ENCODE measurements at places on chromosomes 5 and 9.

GRCh38 chr9:131530546-131530919 is 530 bp downstream of the UCK1 start:
- peak; percentile 57 for DNase-seq

DNA sequence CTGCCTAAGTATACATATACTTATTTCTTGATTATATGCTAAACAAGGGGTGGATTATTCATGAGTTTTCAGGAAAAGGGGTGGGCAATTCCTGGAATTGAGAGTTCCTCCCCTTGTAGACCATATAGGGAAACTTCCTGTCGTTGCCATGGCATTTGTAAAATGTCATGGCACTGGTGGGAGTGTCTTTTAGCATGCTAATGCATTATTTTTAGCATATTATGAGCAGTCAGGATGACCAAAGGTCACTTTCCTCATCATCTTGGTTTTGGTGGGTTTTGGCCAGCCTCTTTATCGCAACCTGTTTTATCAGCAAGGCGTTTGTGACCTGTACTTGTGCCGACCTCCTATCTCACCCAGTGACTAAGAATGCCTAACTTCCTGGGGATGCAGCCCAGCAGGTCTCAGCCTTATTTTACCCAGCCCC is 80.9 kb downstream of the ALDH7A1 start:
- DNase-seq: no peak

- no peak for DNase-seq
Measured at GRCh38 chr5:40277161-40277906, 402.4 kb upstream of the PTGER4 start.

DNA sequence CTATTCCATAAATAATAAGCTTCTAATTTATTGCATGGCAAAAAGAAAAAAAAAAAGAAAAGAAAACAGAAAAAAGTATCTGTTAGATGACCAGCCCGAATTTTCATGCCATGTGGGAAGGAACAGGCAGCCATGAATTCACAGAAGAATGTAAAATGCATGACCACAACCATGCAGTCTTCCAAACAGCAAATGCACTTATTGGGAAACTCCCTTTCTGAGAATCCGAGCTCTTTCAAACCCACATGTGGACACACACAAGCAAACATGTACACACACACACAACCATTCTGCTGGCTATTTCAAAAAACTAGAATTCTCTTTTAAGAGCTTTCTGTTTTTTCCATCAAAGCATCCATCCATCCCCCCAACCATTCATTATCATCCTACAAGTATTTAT is 236.1 kb downstream of the DNAH5 start:
- no peak for DNase-seq

DNA sequence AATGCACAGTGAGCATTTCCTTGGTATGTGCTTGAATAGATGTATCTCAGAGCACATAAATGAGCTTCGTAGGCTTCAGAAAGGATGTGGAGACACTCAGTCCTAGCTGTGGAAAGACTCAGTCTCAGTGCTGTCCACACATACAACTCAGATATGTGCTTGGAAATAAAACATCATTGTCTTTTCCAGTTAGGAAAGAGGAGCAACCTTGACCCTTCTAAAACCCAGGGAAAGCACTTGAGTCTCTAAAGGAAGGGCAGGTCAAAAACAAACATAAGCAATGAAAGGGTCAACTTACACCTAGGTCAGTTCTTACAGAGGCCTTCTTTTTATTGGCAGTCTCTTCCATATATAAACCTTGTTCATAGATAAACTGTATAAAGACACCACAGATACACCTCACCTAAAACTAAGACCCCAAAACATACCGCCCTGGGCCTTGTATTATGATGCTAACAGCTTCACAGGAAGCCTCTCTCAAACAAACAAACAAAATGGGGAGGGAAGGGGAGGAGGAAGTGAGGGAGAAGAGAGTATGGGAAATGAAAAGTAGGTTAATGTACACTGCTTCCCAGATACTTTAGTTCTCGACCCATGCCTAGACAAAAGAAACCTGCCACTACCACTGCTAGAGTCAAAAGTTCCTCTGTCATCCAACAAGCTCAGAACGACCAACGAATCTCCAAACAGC is 114.4 kb downstream of the UBAP2 start:
- DNase-seq: no peak

DNA sequence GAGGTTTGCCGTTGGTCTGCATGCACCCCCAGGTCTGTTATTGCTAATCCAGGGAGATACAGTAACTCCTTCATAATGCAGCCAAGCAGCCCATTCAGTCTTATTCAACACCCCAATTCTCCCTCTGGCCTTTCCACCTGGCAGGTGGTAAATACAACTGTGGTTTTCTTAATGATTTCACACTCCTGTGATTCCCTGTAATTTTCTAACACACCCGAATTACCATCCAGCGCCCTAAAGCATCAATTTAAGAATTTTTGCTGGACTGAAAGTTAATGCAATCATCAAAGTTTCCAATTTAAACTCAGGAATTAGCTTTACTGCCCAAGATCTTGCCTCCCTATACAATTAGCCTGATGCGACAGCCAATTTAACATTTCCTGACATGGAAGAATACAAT is 62.5 kb downstream of the GNAQ start:
- DNase-seq: no peak

- no peak for DNase-seq
Measured at GRCh38 chr9:84278130-84278529, 62.4 kb downstream of the SLC28A3 start.

- peak; percentile 24 for DNase-seq
Measured at GRCh38 chr5:115033861-115034260, 135.8 kb downstream of the TRIM36 start.

DNA sequence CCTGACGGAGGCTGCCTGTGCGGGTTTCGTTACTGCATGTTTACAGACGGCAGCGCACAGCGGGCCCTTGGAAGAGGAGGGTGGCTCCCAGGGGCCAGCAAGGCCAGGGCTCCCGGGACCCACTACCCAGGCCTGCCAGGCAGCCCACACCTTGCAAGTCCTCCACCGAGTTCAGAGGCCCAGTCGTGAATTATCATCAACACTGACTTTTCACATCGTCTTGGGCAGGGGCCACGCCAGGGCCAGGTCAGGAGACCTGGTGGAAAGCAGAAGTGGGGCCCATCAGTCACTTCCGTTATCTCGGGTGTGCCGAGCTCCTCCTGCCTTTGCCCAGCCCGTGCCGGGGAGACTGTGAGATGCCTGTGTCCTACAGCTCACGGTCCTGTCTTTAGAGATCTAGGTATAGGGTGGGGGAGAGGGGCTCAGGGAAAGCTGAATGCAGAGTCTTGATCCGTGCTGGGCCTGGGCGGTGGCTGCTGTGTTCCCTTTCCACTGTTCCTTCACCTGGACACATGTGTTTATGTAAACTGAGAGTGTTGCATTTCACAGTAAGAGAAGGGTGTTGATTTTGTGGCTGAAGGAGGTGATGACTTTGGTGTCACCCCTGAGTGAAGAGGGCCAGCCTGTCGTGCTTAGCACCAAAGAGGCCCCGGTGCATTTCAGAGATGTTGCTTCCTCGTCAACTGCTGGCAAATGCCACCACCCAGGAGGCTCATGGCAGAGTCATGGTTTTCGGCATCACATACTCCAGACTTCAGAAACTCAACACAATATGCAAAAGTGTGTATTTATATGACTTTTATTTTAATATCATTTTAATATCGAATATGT is 175.2 kb downstream of the GAPVD1 start:
- DNase-seq: no peak

DNA sequence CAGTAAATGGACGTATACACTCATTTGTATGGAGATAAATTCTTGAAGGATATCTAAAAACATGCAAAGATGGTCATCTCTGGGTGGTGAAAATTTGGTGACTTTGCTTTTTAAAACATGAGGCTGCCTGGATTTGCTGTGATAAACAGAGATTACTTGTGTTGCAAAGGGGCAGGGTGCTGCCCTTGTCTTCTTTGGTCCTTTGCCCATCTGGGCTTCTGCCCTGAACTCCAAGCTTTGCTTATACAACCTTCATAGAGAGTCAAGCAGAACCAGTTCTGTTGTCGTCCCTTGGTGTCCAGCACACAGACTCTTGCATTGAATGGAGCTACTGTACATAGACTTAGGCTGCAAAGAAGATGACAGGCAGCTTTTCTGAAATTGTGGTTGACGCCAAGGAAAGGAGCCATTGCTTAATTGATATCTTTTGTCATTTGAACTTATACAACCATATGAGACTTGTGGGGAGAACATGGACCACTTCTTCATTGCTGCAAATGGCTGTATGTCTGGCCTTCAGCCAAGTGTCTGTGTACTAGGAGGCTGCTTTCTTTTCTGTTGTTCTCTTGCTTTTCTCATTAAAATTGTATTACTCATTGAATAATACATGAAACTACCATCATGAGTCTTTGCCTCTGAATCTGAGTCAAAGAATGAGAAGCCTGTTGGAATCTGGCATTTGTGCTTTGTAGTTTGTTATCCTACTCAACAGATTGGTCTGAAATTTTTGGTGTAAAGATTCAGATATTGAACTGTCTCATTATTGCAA is 152.5 kb downstream of the DMRT2 start:
- no peak for DNase-seq

DNA sequence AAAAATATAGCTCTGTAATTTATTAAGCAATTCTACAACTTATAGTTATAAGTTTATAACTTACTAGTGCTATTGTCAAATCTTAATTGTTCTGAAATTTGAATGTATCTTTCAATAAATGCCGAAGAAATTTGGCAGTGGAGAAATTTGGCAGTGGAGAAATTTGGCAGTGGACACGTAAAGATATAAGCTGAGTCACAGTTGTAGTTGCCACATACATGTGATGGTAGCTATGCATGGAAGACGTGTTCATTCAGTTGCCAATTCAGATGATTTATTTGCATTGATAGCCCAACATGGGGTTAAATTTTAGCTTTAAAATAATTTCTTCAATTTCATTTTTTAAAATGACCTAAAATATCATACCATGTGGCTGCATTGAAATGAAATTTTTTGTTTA is 127.8 kb upstream of the NR4A3 start:
- no peak for DNase-seq

- DNase-seq: no peak
Measured at GRCh38 chr5:180639741-180640610, 9.4 kb downstream of the FLT4 start.

All from HT-29 (cell line).